ENCODE measurements at places on chromosomes 7 and 10.

DNA sequence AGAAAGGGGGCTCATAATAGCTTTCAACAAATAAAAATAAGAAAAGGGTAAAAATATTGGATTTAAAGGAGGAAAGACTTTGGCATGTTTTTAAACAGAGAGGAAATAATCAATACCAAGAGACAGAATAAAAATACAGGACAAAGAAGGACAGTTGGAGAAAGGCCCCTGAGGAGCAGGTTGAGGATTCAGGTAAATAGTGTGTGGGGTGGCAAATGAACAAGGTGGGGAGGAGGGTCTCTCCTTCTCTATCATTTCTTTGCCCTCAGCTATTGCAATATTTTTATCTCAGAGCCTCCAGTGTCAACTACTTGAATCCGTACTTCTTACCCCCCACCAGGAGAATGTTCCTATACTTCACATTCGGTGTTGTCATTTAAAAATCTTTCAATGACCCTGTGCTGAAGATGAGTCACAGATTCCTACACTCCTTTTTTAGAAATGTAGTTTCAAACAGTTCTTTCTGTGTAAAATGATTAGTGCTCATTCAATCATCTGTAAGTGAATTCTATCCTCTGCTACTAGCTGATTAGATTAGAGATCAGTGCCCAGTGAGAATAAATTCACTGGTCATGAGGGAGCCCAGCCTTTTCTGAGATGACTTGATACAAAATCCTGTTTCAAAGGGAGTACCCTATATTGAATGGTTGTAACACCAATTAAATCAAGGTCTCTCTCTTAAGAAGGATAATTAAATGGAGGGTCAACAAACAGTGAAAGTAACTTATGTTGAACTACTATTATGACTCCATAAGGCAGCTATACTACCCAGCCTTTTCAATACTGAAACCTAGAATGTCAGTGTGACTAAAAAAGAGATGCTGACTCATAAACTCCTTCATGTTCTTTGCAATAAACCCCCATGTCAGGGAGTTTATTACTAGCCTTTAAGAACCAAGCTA, 50.4 kb upstream of the WNT16 start:
- DNase-seq, result no peak

GRCh38 chr7:12398186-12398585, 5.5 kb downstream of the VWDE start:
- DNase-seq, result no peak

- DNase-seq, result no peak
Measured at GRCh38 chr7:934469-935163, 19.9 kb downstream of the ADAP1 start.

- no peak for DNase-seq
Measured at GRCh38 chr10:64503429-64503828, 982.2 kb downstream of the REEP3 start.

- DNase-seq, result no peak
Measured at GRCh38 chr7:36863901-36864701, 139.8 kb upstream of the AOAH start.

GRCh38 chr7:134355004-134355525, 38.3 kb upstream of the SLC35B4 start:
- no peak for DNase-seq

GRCh38 chr10:71531485-71532446, 135.0 kb downstream of the CDH23 start:
- no peak for DNase-seq

GRCh38 chr10:58781873-58782488, 269.3 kb downstream of the BICC1 start:
- peak; percentile 15 for DNase-seq

DNA sequence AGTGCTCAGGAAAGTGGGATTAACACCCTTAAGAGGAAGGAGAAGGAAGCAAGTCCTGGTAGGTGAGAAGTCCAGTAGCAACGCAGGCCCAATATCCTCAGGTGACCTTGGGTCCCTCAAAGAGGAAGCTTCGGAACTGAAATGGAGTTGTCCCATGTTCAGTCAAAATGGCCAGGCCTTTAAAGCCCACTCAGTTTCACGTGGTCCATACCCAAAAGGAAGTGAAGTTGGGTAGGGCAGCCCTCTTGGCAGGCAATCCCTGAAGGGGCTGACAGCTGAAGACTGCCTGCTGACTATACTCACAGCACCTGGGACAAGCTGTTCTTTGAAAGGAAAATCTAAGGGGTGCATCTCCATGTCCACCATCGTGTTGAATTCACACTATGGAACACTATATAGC, 3.0 kb downstream of the GSAP start:
- DNase-seq, result no peak

DNA sequence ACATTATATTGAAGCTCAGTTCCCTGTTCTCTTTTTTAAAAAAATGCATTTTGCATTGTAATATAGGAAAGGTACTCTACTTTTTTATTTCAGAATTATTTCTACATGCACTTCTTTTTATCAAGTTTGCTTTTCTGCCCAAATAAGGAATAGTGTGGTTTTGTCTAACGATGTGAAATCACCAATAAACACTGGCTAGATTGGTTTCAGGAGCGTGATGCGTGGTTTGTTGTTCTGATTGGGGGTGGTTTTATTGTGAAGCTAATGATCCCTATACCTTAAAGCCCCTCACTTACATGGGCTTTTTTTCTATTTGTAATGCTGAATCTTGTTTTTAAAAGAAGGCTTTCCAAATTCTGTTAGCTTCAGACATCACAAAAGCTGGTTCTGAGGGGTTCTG, 17.6 kb downstream of the ENTPD7 start:
- DNase-seq, result no peak

All from epithelial cell of proximal tubule (primary cell).